ENCODE measurements at places on chromosomes 1 and 21. TPM values are rescaled to one million over a fixed set of nuclear protein-coding genes. Genes with fewer than 3 reads are reported as not detected.
A peak's percentile ranks its signal among the peaks of the same experiment; 100 is the strongest.

- DNase-seq, result no peak
- H3K4me1 ChIP-seq, result peaks cover 9% of the 10 kb centered on the region
- no peak overlapping the region for H3K4me3 ChIP-seq
Observed at GRCh38 chr1:33797849-33798248, 66.0 kb upstream of the HMGB4 start.

DNA sequence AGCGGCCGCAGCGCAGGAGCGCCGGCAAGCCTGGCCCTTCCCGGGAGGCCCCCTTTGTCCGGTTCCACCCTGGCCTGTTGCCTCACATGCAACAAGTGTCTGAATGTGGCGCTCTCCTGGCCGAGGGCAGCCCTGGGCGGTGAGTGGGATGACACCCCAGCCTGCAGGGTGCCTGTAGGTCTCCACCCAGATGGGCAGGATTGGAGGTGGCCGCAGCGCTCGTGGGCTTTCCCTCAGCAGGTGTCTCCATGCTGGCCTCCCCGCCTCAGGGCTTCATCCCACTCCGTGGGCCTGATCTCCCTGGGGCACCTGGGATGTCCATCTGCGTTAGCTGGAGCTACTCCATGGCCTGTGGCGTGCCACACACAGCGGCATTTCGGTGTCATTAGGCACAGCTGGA lies 1.5 kb downstream of the MIB2 start:
- H3K27ac ChIP-seq, result no peak overlapping the region
- no peaks in the 10 kb centered on the region for H3K27me3 ChIP-seq
- H3K4me3 ChIP-seq, result peak overlapping the region; percentile 74
- 0 out of 2 replicates have a peak, but pooled peaks cover 5% of the 10 kb centered on the region for H3K36me3 ChIP-seq

DNA sequence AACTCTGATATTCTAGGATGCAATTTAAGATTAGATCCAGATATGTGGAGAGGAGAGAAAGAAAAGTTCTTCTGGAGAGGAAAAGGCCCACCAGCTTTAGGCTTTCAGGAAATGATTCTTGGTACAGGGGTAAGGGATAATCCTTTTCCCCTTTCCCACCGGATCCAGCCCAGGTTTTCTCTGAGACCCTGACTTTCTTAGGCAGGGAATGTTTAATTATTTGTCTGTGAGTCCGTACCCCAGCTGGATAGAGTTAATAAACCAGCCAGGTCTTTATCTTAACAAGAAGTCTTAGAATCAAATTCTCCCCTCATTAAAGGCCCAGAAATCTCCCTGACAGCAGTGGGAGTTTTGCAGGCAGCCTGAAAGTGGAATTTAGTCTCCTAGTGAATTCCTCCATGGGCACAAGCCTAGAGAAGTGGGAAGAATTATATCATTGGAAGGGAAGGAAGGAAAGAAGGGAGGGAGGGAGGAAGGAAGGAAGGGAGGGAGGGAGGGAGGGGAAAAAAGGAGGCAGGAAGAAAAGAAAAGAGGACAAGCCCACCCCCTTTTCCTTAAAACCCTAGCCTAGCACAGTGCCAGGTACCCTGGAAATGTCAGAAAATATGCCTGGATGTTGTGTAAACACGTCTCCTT lies 189.0 kb downstream of the PLPP3 start:
- H3K27me3 ChIP-seq, result no peaks in the 10 kb centered on the region
- H3K4me3 ChIP-seq, result peak overlapping the region; percentile 60
- peaks cover 34% of the 10 kb centered on the region for H3K4me1 ChIP-seq
- H3K36me3 ChIP-seq, result no peaks in the 10 kb centered on the region

GRCh38 chr1:165842023-165842670 lies 14.7 kb downstream of the UCK2 start:
- no peaks in the 10 kb centered on the region for H3K36me3 ChIP-seq
- peak overlapping the region; percentile 10 for H3K27ac ChIP-seq
- no peaks in the 10 kb centered on the region for H3K27me3 ChIP-seq

GRCh38 chr1:184189361-184189760 lies 137.8 kb downstream of the TSEN15 start:
- H3K4me1 ChIP-seq, result no peaks in the 10 kb centered on the region
- DNase-seq, result no peak
- H3K27me3 ChIP-seq, result no peaks in the 10 kb centered on the region
- H3K4me3 ChIP-seq, result no peak overlapping the region
- no peak overlapping the region for H3K27ac ChIP-seq

The DUSP10 gene
- total RNA-seq, result 1.6 TPM

DNA sequence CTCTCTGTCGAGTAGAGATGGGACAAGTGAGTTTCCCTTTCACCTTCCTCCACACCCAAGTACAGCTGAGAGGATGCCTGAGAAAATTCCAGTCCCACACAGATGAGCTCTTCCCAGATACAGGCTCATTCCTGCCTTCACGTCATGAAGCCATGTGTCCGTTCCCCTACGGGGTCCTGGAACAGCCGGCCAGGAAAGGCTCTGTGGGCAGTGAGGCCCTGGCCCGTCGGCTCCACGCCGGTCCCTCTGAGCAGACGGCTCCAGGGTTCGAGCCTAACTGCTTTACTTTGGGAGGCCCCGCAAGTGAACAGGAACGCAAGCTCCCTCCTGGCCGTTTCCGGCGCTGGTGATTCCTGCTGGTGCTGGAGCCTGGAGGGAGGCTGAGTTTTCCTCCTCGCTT lies 57.2 kb upstream of the ARHGEF16 start:
- H3K4me3 ChIP-seq, result no peak overlapping the region
- DNase-seq, result no peak
- peaks cover 38% of the 10 kb centered on the region for H3K27me3 ChIP-seq
- H3K36me3 ChIP-seq, result no peaks in the 10 kb centered on the region
- H3K4me1 ChIP-seq, result peaks cover 19% of the 10 kb centered on the region

The PAPPA2 gene
- total RNA-seq, result 0.27 TPM

GRCh38 chr1:7515175-7515574 lies 255.9 kb upstream of the VAMP3 start:
- H3K27me3 ChIP-seq, result no peaks in the 10 kb centered on the region
- H3K36me3 ChIP-seq, result no peaks in the 10 kb centered on the region
- H3K4me1 ChIP-seq, result no peaks in the 10 kb centered on the region
- no peak overlapping the region for H3K27ac ChIP-seq

The IL24 gene
- total RNA-seq, result not detected

- peaks cover 26% of the 10 kb centered on the region for H3K4me1 ChIP-seq
- no peaks in the 10 kb centered on the region for H3K36me3 ChIP-seq
- H3K27me3 ChIP-seq, result no peaks in the 10 kb centered on the region
- no peak overlapping the region for H3K27ac ChIP-seq
- H3K4me3 ChIP-seq, result no peak overlapping the region
Observed at GRCh38 chr1:235019961-235020360, 108.7 kb downstream of the TOMM20 start.

DNA sequence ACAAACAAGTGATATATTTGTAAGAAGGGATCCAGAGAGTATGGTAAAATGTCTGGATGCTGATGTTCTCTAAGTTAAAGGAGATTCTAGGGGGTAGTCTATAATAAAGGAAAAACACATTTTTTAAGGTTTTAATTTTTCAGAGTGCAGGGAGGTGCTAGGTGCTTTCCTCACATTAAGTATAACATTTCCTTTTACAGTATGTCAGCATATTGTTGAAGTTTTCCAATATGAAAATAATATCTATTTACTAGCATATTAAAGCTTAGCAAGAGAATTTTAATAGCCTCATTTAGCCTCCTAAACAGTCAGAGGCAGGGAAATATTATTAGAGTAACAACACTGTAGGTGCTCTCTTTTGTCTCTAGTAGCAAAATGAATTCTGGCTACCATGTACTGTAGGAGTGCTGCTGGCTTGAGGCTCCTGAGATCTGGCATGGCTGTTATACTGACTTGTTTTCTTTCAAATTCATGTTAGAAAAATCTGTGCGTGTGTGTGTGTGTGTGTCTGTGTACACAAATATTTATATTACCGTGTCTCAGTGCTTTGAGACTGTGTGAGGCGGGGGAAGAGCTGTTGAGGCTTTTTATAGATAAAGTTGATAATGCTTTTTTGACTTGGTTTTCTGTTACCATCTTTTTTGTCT lies 71.0 kb downstream of the POU2F1 start:
- no peaks in the 10 kb centered on the region for H3K27me3 ChIP-seq
- H3K36me3 ChIP-seq, result no peaks in the 10 kb centered on the region
- no peak for DNase-seq
- H3K27ac ChIP-seq, result peak overlapping the region; percentile 84
- H3K4me3 ChIP-seq, result no peak overlapping the region
- H3K4me1 ChIP-seq, result peaks cover 39% of the 10 kb centered on the region

The ZNF683 gene
- not detected for total RNA-seq

The TCHH gene
- total RNA-seq, result 0.02 TPM

DNA sequence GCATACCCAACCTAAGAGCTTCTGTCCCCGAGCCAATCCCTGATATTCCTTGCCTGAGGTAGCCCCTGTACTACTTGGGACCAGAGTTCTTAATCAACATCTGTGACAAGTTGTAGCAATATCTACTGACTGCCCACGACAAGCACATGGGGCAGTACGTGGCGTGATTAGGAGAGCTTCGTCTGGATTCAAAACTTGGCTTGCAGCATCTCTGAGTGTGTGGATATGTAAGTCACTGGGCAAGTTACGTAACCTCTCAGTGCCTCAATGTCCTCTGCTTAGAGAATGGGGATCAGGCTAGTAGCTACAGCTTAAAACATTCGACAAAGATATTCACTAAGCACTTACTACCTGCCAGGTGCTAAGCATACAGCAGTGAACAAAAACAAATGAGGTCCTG lies 5.0 kb downstream of the HSPG2 start:
- H3K4me1 ChIP-seq, result peaks cover 53% of the 10 kb centered on the region
- H3K4me3 ChIP-seq, result no peak overlapping the region
- peak overlapping the region; percentile 61 for H3K27ac ChIP-seq
- no peaks in the 10 kb centered on the region for H3K27me3 ChIP-seq
- DNase-seq, result no peak
- H3K36me3 ChIP-seq, result peaks cover 6% of the 10 kb centered on the region

Data from WTC11 (cell line).